ENCODE measurements at places on chromosomes 7 and 10.

- no peak for DNase-seq
Observed at GRCh38 chr7:68730964-68731363, 867.3 kb upstream of the AUTS2 start.

DNA sequence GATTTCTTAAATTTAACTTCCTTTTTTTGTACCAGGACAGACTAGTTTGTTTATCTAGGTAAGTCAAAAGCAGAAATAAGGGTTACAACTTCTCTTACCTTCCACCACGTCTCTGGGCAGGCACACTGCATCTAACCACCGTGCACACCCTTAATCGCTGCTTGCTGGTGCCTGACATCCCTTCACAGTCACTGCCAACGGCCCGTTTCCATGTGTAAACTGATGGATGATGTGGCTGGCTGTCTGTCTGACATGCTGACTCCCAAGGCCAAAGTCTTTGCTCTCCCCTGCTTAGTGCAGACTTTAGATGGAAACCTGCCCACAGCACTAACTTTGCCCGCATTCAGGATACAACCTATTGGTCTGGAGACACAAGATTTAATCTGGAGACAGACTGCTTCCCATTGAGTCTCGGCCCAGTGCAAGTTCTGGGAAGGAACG is 1.1 kb downstream of the TMEM273 start:
- DNase-seq = no peak

DNA sequence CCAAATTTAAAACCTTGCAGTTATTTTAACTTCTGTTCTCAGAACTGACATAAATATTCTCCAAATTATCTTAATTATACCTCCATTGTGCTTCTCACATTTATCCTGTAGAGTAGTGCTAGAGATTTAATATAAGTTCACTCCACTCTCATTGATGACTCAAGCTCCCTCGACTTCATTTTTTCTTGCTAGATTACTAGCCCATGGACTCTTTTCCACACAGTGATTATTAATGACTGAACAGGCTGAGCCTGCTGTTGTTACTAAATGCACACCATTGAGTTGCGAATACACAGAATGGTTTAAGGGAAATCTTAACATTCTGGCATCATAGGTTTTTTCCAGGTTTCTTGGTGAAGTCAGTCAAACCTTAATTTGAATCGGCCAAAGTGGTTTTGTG is 179.5 kb upstream of the AKR1E2 start:
- DNase-seq = no peak

GRCh38 chr7:105227391-105227790 is 161.3 kb downstream of the SRPK2 start:
- no peak for DNase-seq

- DNase-seq = no peak
Observed at GRCh38 chr10:30013757-30014156, 45.6 kb downstream of the JCAD start.

DNA sequence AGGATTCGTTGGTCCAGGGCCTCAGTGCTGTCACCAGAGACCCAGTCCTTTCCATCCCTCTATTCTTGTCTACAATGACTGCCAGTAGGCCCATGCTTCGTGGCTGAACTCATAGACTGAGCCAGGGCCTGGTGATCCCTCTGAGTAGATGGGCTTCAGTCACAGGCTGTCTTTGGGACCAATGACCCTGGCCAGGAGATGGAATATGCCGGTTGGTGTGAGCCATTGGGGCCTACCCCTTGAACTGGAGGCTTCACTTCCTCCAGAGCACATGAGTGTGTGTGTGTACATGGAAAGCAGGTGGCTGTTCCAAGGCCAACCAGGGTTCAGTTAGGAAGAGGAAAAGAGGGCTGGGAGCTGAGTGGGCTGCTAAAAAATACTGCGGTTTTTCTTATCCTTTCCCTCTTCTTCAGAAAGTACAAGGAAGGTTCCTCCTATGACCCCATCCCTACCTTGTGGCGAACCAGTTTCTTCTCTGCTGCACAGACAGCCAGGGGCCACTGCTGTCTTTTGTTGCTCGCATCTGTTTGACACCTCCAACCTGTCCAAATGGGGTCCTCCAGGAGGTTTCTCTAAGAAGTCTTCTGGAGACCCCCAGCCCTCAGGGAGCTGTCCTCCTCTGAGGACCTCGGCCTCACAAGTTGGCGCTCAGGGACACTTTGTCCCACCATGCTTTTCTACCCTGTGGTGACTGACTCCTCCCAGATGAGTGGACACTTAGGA is 36.6 kb downstream of the ADRA2A start:
- DNase-seq = no peak

DNA sequence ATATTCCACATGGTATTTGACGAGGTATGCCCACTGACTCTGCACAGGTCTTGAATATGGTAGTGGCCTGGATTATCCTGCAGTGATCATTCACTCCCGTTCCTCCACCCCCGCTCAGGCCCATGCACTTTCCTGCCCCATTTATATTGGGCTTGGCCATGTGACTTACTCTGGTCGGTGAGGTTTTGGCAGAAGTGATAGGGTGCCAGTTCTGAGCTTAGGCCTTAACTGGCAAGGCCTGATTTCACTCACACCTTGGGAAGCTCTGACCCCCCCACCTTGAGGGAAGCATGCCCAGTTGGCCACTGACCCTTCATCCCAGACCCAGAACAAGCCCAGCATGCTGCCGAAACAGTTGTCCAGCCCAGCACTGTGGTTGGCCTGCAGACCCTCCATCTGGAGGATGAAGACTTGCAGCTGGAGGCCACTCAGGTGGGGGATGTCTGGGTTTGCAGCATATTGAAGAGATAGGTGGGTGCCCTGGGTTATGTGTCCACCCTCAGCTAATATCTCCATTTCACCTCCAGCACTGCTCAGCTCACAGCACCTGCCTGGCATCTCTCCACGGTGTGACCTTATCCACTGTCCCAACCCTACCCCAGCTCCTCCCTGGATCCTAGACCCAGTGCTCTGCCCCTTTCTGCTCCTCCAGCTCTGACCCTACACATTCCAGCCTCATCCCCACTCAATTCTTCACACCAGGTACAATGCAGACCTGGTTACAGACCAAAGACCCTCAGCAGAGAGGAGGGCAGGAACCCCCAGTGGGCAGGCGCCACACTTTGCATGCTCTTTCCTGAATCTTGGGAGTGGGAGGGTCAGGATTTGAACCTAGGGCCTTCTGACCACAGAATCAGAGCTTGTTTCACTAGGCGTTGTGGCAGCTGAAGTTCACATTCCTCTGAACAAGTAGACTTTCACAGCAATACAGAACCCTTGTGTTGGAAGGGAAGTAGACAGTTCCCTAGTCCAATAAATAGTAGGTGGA is 138.1 kb upstream of the CHST15 start:
- DNase-seq = peak; percentile 74

- no peak for DNase-seq
Observed at GRCh38 chr10:61761825-61762217, 99.1 kb downstream of the CABCOCO1 start.

- no peak for DNase-seq
Observed at GRCh38 chr10:92506336-92506735, 67.6 kb downstream of the IDE start.

DNA sequence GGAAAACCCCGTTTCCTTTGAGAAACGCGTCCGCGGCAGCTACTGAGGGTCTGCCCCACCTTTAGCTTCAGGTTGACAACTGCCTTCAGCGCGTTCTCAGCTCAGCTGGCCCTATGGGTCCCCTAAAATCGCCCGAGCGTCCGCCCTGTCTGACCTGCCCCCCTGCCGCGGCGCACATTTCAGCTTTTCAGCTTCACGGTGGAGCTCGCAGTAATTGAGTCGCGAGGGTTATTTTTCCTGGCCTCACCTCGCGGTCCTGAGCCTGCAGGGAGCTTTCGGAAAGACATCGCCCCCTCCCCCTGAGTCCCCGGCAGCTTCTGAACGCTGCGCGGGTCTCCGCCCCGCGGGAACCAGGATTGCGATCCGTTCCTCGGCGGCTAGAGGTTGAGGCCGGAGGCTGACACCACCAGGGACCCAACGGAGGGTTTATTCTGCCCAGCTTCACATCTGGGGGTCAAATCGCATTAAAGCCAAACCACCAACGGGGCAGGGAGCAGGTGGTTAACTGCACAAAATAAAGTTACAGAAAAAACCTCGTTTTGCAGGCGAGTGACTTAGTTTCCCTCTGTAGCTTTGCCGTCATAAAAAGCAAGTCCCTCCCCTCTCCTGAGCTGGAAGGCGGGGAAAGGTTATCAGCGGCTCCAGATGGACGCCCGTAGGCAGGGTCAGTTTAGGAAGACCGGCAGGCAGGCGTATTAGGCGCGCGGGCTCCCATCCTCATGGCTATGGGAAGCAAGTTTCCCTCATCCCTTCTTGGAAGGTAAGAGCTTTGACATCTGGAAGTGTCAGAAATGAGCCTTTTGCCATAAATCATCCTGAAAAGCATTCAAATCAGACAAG is 11.0 kb downstream of the TWIST1 start:
- DNase-seq = no peak

DNA sequence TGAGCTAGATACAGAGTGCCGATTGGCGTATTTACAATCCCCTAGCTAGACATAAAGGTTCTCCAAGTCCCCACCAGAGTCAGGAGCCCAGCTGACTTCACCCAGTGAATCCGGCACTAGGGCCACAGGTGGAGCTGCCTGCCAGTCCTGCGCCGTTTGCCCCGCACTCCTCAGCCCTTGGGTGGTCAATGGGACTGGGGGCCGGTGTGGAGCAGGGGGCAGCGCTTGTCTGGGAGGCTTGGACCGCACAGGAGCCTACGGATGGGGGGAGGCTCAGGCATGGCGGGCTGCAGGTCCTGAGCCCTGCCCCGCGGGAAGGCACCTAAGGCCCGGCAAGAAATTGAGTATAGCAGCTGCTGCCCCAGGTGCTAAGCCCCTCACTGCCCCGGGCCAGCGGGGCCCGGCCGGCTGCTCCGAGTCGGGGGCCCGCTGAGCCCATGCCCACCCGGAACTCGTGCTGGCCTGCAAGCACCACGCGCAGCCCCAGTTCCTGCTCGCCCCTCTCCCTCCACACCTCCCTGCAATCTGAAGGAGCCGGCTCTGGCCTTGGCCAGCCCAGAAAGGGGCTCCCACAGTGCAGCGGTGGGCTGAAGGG is 1113.8 kb upstream of the LRRTM3 start:
- DNase-seq = no peak

GRCh38 chr10:97849687-97850402 is at the start of gene GOLGA7B:
TSS of gene GOLGA7B (plus strand) at chr10:97849843. CDS start at chr10:97850304, 461 bp downstream.
- DNase-seq = peak; percentile 61

DNA sequence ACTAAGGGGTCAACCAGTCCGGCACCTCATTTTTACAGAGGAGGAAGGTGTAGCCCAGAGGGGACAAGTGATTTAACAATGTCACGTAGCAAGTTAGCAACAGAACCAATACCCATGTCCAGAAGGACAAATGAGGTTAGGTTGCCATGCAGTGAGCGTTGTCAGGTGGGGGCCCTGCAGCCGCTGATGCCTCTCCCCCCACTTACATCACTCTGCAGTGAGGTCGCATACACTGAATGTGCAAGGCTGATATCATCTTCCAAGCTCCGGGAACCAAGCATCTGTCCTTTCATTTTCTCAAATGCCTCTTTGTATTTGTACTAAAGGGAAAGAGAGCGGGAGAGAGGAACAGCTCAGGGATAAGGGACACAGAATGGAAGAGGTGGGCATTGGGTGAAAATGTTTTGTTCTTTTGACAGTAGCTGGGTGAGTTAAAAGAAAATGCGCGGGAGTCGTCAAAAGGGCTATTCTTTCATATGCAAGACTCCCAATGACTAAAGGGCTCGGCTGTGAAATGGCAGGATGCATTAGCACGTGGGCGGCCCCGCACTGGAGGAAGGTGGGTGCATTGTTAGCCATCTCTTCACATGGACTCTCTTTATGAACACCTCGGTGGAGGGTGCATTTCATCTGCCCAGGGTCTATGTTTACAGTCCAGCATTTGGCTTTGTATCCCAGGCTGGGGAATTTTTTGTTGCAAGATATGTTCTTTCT is 49.7 kb downstream of the NRAP start:
- DNase-seq = no peak

DNA sequence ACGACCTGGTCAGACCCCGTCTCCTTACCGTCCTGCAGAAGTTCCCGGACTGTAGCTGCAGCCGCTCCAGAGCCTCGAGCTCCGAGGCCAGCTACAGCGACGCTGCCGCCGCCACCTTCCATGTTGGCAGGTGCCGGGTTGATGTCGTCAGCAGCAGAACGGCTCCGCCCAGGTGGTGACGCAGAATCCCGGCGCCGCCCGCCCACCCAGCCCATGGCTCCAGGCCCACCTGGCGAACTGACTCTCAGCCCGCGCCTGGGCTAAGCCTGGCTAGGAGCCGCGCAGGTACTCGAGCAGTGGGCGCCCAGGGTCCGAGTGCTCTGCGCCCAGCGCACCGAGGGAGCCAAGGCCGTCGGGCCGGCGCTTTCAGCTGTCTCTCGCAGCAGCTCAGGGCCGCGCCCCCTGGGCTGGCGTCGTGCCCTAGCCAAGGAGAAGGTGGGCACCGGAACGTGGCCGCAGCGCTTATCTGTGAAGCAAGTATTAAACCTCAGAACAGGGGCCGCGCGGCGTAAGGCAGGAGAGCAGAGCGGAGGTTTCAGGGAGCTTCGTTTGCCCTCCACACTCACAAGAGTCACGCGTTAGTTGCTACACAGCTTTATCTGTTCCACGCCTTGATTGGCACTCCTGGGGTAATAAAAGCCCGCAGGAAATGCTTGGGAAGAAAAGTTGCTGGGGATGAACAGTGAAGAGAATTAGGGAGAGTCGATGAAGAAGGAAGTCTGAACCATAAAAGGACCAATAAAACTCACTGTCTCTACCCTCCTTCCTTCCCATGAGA is at the start of the genes COG5 and DUS4L:
Gene COG5 (minus strand): TSS at position 146 of the 778 bp plus-strand sequence. CDS start 24 bp downstream, at position 122.
Gene DUS4L (plus strand): TSS at position 197 of the 778 bp plus-strand sequence. CDS start 3,100 bp downstream, outside the sequence.
- DNase-seq = peak; percentile 89

- DNase-seq = no peak
Observed at GRCh38 chr10:90993340-90993739, 72.5 kb upstream of the ANKRD1 start.

DNA sequence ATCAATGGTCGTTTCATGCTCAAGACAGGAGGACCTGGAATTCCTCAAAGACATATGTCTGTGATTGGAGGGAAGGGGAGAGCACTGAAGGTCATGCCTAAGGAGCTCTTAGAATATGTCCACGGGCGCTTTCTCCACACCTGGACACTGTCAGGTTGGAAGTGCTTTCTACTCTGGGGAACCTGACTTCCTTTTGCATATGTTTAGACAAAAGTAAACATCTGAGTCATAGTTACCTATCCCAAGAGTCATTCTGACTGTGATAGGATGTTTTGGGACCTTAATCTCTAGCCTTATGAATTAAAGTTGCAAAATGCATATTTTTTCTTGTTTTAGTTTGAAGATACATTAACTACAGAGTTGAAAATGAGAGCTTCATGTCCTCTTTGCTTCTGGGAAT is 251.7 kb downstream of the KLF6 start:
- no peak for DNase-seq

GRCh38 chr7:118755067-118755625 is 530.6 kb downstream of the ANKRD7 start:
- no peak for DNase-seq

DNA sequence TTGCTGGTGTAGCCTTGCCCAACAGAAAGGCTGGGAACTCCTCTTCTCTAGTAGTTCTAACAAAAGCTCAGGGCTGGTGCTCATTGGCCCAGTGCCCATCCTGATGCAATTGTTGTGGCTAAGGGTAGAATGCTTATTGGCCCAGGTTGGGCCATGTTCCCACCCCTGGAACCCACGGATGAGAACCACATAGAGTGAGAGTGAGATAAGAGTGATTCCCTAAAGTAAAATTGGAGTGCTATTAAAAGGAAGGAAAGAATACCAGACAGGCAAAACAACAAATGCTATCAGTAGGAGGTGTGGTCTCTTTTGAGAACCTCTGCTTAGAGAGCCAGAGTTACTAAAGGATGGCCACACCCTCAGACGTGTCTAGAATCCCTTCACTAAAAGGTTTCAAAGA is 49.2 kb downstream of the LGI1 start:
- DNase-seq = no peak

Measured in activated CD4-positive, alpha-beta T cell treated with anti-CD3 and anti-CD28 coated beads for 48 hours (primary cell).